Choroid plexus epithelial cell (primary cell): ENCODE measurements at places on chromosomes 11 and 22.

DNA sequence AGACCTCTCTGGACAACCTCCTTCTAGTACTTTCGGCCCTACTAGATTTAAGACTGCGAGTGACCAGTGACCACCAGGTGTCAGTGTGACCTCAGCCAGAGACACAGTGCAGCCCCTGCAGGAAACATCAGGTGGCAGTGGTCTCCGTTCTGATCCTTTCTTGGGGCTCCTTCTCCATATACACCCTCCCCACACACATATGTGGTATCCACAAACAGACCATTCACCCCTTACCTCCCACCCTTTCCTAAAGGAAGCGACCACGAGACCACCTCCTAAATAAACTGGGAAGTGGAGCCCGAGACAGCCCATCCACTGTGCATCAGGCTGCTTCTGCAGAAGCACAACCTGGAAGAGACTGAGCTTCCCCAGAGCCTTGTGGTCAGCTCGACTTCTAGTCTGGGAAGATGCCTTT is 38.5 kb upstream of the CYP2D6 start:
- DNase-seq, result peak; percentile 85

- DNase-seq, result peak; percentile 4
Observed at GRCh38 chr11:45527898-45528297, 137.5 kb downstream of the CHST1 start.

- no peak for DNase-seq
Observed at GRCh38 chr22:37314315-37315074, 32.2 kb downstream of the CYTH4 start.

- DNase-seq, result no peak
Observed at GRCh38 chr11:73649206-73649605, 2.8 kb downstream of the PLEKHB1 start.
